RWPE1 (cell line): ENCODE measurements at places on chromosomes 5 and 9.
A peak's percentile ranks its signal among the peaks of the same experiment; 100 is the strongest.

DNA sequence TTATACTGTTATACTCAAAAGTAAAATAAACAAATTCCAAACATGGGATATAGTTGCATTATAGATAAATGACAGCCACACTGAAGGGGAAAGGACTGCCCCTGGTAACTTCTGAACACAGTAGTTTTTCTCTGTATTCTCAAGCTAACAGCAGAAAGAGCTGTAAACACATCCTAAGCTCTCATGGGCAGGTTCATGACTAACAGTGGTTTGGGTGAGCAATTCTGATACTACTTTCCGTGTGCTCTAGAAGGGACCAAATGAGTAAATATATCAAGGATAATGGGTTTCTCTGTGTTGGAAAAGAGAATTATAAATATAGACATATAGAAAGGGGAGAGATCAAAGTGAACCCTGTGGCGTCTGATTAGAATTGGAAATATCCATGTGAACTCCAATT, 2.2 kb upstream of the LCN6 start:
- DNase-seq: no peak

- DNase-seq: no peak
Measured at GRCh38 chr9:70177121-70177520, 81.7 kb upstream of the SMC5 start.

- DNase-seq: peak; percentile 63
Measured at GRCh38 chr9:36407122-36407723, 7.2 kb upstream of the RNF38 start.

- DNase-seq: no peak
Measured at GRCh38 chr5:157865781-157866180, 6.8 kb upstream of the CLINT1 start.

DNA sequence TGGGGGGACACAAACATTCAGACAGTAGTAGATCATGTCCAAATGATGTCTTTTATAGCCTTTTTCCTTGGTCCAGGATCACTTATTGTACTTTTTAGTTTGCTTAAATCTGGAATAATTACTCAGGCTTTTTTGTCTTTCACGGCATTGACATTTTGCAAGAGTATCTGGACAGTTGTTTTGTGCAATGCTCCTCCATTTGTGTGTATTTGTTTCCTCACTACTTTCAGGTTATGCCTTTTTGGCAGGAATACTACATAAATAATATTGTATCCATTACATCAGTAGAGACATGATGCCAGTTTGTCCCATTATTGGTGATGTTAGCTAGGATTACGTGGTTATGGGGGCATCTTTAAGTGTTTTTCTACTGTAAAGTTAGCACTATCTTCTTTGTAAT, 238.3 kb downstream of the MAN2A1 start:
- DNase-seq: no peak

DNA sequence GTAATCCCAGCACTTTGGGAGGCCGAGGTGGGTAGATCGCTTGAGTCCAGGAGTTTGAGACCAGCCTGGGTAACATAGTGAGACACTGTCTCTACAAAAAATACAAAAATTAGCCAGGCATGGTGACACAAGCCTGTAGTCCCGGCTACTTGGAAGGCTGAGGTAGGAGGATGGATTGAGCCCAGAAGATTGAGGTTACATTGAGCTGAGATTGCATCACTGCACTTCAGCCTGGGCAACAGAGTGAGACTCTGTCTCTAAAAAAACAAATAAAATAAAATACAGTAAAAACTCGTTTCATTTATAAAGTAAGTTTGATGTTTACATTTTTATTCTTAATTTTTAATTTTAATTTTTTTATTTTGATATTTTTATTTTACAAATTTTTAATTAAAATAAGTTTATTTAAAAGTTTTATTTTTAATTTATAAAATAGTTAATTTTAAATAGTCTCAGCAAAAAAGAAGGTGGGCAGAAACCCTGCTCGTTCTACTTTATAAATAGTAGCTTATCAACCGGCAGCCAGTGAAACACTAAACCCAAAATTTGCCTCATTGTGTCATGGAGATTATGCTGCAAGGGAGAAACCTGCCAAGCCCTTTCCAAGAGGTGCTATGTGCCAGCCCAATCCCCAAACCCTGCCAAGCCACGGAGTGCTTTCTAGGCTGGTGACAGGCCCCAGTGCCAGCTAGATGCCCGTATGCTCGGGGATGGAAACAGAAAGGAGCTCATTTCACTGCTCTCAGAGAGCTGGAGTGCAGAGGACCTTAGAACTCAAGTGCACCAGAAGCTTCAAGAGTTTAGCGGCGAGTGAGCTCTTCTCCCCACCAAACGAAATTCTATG, 38.9 kb downstream of the SERINC5 start:
- no peak for DNase-seq

- DNase-seq: no peak
Measured at GRCh38 chr5:133995341-133995740, 9.4 kb downstream of the VDAC1 start.
